Uterus (tissue), 4 donors: ENCODE measurements at places on chromosomes 5 and 9. TPM values are rescaled to one million over a fixed set of nuclear protein-coding genes. Genes with fewer than 3 reads are reported as not detected.

DNA sequence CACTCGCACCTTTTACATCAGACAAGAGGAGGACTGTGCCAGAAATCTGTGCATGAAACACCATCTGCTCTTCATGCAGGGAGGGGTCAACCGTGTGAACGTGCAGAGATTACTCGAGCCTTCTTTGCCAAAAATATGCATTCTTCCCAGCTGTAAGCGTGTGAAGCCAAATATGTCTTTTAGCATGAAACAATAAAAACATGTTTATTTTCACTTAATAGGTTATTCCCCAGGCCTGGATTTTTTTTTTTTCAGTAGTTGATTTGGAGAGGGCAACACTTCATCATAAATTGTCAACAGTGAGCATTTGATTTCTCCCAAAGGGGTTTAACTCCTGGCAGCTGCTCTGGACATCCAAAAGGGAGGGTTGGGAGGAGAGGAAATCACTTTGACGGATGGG lies 23.8 kb downstream of the PLAC8L1 start:
- H3K36me3 ChIP-seq, result no peaks in the 10 kb centered on the region
- H3K4me1 ChIP-seq, result no peaks in the 10 kb centered on the region
- no peaks in the 10 kb centered on the region for H3K27me3 ChIP-seq
- DNase-seq, result no peak

- DNase-seq, result no peak
- no peaks in the 10 kb centered on the region for H3K27me3 ChIP-seq
- no peaks in the 10 kb centered on the region for H3K36me3 ChIP-seq
- H3K27ac ChIP-seq, result no peak overlapping the region
These were observed 54.7 kb upstream of the TSLP start for GRCh38 chr5:111016801-111017200.

The MLANA gene
- not detected for total RNA-seq

The LMAN2 gene
- total RNA-seq, result 152 TPM

The BHMT2 gene
- total RNA-seq, result 5.3 TPM
